ENCODE measurements at places on chromosomes 3 and 15. TPM values are rescaled to one million over a fixed set of nuclear protein-coding genes. Genes with fewer than 3 reads are reported as not detected.

The LMAN1L gene
- not detected for polyA plus RNA-seq

The GRAMD1C gene
- 5.6 TPM for polyA plus RNA-seq

The PPP1R14D gene
- polyA plus RNA-seq = 0.23 TPM

DNA sequence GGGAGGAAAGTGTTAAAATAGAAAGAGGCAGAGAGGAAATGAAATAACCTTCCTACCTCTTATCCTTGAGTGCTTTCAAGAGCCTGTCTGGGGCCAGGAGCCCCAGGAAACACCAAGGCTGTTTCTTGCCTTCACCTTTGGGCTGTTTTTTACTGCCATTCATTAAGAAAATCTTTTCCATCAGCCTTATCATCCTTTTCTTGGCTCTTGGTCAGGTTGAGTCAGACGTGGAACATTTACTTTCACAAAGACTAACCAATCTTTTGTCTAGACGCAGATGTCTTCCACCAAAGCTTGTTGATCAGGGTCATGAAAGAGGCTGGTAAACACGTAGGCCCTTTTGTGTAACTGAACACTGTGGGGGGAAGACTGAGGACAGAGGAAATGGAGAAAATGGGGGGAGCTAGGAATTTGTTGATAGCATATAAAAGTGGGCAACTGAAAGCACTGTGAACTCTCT, 151.0 kb upstream of the THBS1 start:
- DNase-seq = no peak

DNA sequence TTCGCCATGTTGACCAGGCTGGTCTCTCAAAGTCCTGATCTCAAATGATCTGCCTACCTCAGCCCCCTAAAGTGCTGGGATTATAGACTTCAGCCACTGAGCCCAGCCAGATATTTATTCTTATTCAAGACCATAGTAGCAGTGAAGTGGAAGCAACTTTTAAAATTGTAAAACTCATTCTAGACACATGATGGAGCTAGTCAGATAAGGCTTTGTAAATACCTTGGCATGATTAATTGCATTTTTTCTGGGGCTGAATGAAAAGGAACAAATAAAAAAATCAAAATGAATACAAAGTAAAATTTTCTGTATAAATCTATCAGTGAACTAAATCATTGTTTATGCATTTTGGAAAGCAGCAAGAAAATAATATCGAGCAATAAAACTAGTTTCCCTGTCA, 4.1 kb upstream of the MYO1E start:
- DNase-seq = no peak

GRCh38 chr15:85354461-85354860, 25.9 kb upstream of the AKAP13 start:
- no peak for DNase-seq

DNA sequence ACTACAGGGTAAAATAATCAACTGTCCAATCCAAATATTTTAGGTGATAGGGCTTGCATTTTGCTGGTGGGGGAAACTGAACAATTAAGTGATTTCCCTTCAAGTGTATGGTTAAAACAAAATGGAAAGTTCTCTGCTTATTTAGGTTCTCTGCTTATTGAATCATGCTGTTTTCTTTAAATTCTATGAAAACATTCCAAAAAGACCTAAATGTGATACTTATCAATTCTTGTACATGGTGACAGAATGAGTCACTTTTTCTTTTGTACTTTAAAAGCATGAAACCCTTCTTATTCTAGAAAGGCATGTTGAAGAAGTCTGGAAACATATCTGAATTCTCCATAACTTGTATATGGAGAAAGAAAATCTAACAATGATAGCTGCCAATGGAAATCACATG, 192.6 kb downstream of the FMN1 start:
- no peak for DNase-seq

DNA sequence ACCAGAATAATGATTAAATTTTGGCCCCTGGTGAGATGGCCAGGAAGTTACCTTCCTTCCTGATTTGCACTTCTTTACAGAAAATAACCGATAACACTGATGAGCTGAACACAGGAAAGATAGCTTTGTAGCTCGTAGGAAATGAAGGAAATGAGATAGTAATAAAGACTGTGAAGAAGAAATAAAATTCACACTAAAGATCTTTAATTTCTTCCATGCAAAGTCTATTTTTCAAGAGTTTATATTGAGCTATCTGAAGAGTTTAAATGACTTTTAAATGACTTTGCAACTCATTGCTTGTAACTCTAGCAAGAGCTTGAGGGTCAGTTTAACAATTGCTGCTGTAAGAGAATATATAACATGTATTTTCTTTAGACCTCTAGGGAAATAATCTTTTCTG, 543.0 kb downstream of the UNC13C start:
- no peak for DNase-seq

GRCh38 chr3:14795996-14796395, 22.8 kb upstream of the FGD5 start:
- DNase-seq = no peak
